ENCODE measurements at places on chromosomes 2 and 18.

DNA sequence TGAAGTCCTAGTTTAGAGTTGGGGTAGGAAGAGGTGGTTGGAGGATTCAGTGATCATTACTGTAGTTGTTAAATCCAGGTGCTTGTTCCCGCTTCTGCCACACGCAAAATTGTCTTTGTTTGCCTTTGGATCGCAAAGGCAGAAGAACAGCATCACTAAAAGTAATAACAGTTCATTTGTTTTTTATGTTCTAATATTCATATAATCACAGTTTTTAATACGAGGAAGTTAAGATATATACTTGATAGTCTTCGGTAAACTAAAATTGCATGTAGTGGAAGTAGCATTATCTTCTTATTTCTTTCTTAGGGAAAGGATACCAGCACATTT is 365 bp downstream of the NDUFB3 start:
- no peak for DNase-seq

GRCh38 chr2:73697606-73698005 is 39.5 kb downstream of the TPRKB start:
- no peak for DNase-seq

DNA sequence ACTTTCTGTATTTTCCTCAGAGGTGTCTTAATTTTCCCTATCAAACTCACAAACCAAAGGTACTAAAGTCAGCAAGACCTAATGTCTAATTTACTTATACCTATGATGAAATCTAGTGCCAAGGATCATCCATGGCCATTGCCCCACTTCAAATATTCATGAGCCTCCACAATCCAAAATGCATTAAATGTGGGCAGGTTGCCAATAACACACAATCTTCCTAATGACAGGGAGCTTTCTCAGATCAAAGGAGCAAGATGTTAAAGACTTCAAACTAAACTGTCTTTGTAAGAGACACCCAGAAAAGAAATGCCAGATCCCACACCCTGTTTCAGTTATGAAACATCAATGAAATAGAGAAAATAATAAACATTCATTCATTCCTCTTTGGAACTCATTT is 143.2 kb downstream of the TMEFF2 start:
- peak; percentile 61 for DNase-seq

GRCh38 chr2:187477051-187477450 is 29.0 kb upstream of the CALCRL start:
- DNase-seq, result no peak

GRCh38 chr2:27079233-27080139 is 1.1 kb downstream of the EMILIN1 start:
- no peak for DNase-seq

- DNase-seq, result no peak
Observed at GRCh38 chr2:198146346-198146940, 342.1 kb downstream of the PLCL1 start.

DNA sequence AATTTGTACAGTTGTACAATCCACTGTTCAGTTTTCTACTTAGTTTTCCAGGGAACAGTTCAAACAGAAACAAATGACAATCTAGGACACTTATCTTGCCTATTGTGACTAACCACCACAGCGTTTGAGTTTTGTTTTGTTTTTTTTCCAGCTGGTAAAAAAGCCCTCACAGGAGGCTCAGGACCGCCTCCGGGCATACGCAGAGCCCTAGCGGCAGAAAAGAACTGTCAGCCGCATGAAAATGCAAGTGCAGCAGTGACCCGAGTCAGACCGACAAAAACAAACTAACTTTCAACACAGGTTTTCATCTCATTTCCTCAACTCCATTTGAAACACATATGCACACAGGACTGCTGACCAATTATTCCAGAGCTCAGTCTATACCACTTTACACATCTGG is 68.6 kb downstream of the STEAP3 start:
- DNase-seq, result no peak

GRCh38 chr2:64624862-64625261 is 28.9 kb downstream of the SERTAD2 start:
- no peak for DNase-seq

- no peak for DNase-seq
Observed at GRCh38 chr2:219769090-219769910, 141.9 kb downstream of the SLC4A3 start.

DNA sequence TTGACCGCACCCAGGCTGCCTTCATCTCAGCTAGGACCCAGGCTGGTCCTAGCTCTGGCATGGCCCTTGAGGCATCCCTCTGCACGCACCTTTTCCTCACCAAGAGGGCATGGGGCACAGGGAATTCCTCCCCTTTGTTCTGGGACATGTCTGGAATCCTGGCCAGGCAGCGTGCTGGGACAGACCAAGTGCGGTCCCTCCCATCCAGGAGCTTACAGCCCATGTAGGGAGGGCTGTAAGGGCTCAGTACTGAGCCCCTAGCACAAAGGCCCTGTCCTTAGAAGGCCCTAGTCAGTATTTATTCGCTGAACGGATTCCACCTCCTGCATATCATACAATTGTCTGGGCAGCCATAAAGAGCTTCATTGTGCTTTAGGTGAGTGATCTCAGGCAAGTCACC is 3.0 kb downstream of the TMEM37 start:
- no peak for DNase-seq

GRCh38 chr2:150410809-150411208 is 76.7 kb downstream of the RND3 start:
- DNase-seq, result no peak

- no peak for DNase-seq
Observed at GRCh38 chr2:26475037-26475436, 2.9 kb downstream of the OTOF start.

- no peak for DNase-seq
Observed at GRCh38 chr2:175152242-175152641, 15.8 kb downstream of the ATF2 start.

GRCh38 chr2:37243435-37243834 is 12.0 kb downstream of the NDUFAF7 start:
- no peak for DNase-seq

DNA sequence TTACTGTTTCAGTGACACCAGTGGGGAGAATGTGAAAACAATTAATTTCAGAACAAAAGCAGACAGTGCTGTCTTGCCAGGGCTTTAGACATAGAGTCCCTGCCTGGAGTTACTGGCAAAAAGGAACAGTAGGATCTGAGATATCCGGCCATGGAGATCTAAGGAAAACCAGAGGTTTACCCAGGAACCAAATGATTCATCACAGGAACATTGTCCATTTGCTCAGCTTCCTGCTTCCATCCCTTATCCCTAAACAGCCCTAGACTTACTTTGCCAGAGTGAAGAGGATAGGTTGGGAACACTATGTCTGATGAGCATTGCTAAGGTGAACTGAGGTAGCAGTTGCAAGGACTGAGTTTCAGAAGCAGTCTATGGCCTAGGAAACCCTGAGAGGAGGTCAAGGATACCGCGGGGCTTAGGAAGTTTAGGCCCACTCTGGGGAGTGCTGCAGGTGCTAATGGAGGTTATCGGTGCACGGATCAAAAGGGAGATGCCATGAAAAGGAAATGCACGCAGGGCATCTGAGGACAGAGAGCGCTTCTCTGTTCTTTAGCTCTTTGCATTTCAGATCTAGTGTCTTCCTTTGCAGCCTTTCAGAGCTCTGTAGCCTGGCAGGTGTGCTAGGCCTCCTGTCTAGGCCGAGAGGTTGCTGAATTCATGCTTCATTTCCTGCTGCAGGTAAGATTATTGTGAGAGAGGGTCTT is 223.9 kb downstream of the CDCA7 start:
- no peak for DNase-seq

DNA sequence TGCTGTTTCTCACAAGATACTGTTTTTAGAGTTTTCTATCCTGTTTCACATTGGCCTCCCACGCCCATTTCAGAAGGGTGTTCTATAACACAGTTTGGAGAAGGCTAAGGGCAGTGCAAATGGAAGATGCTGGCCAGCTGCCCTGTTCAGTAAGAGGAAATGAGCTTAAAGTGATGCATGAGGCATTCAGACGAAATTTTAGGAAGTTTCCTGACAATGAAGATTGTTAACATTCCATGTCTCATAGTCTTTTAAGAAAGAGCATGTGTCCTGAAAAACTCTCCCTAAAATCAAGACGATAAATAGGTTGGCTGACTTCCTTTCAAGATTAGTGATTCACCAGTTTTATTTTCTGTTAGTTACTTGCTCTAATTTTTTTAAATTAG is 484.2 kb upstream of the NRP2 start:
- no peak for DNase-seq

DNA sequence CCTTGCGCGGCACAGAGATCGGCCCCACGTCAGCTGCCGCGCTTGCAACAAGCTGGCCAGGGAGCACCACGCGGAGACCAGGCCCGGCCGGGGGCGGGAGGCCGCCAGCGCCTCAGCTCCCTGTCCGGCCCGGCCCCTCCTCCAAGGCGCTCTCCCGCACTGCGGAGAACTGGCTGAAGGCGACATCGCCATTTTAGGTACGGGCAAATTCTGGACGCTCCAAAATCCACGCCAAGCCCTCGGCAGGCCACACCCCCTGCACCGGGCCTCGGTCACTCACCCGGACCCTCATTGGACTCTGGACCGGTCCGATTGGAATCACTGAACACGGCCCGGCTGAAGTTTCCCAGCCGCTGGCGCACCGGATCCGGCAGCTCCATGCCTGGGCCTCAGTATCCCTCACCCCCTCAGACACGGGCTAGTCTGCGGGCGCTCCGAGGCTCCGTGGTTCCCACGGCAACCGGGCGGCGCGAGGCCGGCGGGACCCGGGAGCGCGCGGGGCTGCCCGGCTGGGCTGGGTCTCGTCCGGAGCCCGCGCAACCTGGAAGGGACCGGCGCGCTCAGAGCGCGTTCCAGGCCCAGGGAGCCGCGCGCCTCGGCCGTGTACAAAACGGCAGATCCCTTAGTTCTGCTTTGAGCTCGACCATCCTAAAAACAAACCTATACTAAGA is at the start of gene TMEM17:
TMEM17 (minus strand) TSS at position 446 of the 671 bp plus-strand sequence; CDS start at position 380, 66 bp downstream.
- DNase-seq, result peak; percentile 49

DNA sequence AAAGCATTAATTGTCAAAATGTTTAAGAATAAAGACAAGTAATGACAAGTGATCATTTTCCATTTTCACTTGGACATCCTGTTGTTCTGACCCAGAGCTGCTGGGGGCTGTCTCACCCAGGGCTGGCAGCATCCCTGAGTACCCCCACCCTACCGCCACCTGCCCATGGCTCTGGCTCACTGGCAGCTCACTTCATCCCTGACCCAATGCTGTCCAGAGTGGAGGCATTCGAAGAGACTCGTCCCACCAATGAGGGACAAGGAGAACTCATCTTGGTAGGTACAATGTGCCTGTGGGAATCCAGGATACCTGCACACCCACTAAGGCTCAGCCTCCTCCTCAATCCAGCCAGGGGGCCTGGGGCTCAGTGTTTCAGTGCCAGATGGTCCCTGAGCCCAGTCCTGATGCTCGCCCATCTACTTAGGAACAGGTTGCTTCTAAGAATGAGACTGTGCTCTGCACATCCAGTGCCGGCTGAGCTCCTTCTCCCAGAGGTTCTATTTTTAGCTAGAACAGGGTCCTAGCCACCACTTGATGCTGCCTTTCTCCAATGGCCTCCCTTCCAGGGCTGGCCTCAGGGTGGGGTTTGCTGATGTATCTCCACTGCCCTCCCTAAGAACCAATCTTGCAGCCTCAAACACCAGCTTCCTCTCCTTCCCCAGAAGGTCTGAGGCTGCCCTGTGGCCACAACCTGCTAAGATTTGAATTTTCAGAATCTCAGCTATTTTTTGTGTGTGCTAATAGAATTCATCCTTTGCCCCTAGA is 53.7 kb downstream of the ADD2 start:
- peak; percentile 83 for DNase-seq

- no peak for DNase-seq
Observed at GRCh38 chr2:2926858-2927175, 450.8 kb downstream of the EIPR1 start.

- no peak for DNase-seq
Observed at GRCh38 chr18:58562999-58563667, 65.8 kb downstream of the ALPK2 start.

GRCh38 chr18:74831571-74832250 is 234.0 kb downstream of the ZNF407 start:
- DNase-seq, result no peak

DNA sequence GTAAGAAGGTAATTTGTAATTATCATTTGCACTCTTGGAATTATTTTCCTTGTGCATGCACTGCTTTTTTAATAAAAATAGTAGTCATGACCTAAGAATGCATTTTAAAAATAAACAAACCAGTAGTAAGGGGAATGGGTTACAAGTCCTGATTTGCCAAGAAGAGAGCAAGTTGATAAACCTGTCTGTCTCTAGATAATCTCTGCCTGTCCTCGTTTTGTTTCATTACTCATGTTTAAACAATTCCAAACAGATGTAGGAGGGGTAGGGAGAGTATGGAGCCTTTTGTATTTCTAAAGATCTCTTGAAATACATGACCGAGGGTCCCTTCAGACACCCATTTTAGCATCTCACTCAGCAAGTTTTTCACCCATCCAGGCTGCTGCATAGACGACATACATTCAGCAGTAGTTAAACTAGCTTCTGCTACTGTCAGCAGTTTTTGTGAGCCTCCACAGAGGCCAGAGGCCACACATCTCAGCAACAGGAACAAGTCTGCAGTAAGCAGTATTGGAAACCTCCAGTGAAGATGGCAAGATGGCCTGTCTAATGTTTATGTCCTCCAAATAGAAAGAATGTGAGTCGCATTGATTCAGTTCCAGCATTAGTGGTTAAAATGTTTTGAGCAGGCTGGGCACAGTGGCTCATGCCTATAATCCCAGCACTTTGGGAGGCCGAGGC is 2.3 kb upstream of the EXOC6B start:
- no peak for DNase-seq

GRCh38 chr2:137020452-137021196 is 255.3 kb downstream of the THSD7B start:
- DNase-seq, result no peak

- DNase-seq, result no peak
Observed at GRCh38 chr2:1780693-1781092, 36.4 kb upstream of the PXDN start.

DNA sequence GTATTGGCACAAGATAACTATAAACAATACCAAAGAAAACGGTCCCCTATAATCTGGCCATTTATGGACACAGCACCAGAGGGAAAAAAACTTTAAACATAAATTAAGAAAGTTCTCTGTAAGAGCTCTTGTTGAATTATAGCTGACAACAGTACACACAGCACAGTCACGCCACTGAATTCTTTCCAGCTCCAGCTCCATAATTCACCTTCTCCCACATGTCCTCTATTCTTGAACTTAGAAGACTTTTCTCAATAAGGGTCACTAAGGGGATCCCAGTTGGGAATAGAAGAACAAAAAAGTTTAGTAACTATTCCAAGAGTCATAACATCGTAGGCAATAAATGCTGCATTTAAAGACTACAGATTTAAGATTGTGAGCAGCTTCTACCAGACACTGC is 124.6 kb upstream of the CYP1B1 start:
- no peak for DNase-seq

GRCh38 chr2:202605174-202605573 is 29.6 kb upstream of the FAM117B start:
- DNase-seq, result no peak

DNA sequence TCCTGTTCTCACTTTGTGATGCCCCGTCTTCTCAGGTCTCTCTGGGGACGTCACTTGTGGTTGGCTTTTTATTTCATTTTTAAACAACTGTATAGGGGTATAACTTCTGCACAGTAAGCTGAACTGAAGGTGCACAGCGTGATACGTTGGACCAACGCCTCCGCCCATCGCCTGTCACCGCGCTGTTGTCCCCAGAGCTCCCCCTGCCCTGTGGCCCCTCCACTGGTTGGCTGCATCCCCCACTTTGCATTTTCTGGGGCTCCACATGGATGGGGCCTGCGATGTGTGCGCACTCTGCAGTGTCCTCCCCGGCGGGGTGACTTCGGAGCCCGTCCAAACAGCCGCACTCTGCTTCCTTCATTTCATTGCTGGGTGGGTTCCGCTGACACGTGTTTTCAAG is 14.3 kb downstream of the GPR35 start:
- no peak for DNase-seq

Measured in NCI-H524 treated with DMSO at 0.1 percent for 48 hours (cell line).